Omental fat pad (tissue), 4 donors: ENCODE measurements at places on chromosomes 12 and 14.

DNA sequence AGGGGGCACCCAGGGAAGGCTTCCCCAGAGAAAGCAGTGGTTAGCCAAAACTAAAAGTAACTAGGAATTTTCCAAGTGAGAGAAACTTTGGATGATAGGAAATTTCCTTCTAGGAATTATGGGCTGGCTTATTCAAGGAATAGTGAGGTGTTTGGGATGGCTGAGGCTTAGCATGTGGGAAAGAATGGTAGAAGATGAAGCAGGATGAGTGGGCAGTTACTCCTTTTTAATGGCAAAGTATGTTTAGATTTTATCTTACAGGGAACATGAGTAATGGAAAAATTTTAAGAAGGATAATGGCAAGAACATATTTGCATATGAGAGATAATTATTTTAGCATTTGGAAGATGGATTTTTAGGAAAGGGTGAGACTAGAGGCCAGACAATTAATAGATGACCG, 197.6 kb downstream of the SLC38A4 start:
- DNase-seq: no peak

- no peak for DNase-seq
Observed at GRCh38 chr14:99125616-99126431, 146.2 kb downstream of the BCL11B start.

GRCh38 chr12:54262403-54262925, 17.5 kb downstream of the CBX5 start:
- no peak for DNase-seq

DNA sequence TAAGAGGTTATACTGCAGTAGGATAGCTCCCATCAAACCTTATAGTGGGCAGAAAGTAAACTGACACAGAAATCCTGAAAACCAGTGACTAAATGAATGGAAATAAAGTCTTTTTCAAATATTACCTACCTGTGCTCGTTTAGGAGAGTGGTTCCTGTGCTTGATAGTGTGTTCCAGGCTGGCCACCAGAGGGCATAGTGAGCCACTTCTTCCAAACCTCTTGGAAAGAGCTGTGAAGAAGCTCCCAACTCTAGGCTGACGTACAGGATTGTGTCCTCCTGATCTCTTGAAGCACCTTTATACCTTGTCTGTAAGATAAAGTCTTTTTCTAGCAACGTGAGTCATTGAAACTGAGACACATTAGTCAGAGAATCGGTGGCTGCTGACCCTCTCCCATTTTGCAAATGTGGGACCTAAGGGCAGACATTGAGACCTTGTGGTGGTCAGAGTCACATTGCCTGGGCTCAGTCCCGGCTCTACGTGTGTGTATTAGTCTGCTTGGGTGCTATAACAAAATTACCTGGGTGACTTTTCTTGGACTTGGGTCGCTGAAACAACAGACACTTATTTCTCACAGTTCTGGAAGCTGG, 17.6 kb downstream of the TDP1 start:
- DNase-seq: no peak

DNA sequence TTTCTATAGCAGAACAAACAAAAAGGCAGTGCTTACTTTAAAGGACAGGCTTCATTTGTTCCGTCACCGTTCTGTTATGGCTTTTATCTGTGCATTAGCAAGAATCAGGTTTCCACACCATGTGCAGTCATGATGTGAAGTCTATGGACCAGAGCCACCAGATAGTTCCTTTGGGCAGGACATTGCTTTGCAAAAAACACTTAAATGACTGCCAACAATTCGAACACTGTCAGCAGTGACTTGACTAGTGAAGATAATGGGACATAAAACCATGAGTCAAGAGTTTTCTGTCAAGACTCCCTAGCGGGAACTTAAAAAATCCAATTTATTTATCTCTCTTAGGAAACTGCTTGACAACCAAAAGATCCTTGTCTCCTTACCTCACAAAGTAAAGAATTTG, 80.3 kb downstream of the NKX2-1 start:
- DNase-seq: no peak

- DNase-seq: no peak
Observed at GRCh38 chr14:24411443-24412389, 12.9 kb downstream of the NYNRIN start.

DNA sequence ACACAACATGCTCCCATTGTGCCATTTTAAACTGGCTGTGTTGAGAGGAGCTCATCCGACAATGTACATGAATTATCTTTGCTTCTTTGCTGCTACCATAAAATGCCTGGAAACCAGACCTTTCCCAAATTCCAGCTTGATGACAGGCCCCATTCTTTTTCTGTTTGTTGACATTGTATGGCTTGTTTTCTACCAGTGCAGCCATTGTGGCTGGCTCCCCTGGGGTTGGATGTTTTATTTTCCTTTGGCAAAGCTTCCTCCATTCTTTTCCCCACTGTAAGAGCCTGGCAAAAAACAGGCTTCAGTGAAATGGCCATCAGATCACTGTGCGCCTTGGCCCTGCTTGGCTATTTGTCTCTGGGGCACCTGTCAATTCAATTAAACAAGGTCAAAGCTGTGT, 532.5 kb downstream of the VRK1 start:
- no peak for DNase-seq

GRCh38 chr12:93594766-93595311, 22.4 kb downstream of the SOCS2 start:
- DNase-seq: no peak

DNA sequence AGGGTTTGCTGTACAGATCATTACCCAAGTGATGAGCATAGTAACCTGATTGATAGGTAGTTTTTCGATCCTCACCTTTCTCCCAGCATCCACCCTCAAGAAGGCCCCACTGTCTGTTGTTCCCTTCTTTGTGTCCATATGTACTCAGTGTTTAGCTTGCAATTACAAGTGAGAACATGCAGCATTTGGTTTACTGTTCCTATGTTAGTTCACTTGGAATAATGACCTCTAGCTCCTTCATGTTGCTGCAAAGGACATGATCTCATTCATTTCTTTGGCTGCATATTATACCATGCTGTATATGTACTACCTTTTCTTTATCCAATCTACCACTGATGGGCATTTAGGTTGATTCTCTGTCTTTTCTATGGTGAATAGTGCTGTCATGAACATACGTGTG, 181.6 kb upstream of the FOXG1 start:
- no peak for DNase-seq

DNA sequence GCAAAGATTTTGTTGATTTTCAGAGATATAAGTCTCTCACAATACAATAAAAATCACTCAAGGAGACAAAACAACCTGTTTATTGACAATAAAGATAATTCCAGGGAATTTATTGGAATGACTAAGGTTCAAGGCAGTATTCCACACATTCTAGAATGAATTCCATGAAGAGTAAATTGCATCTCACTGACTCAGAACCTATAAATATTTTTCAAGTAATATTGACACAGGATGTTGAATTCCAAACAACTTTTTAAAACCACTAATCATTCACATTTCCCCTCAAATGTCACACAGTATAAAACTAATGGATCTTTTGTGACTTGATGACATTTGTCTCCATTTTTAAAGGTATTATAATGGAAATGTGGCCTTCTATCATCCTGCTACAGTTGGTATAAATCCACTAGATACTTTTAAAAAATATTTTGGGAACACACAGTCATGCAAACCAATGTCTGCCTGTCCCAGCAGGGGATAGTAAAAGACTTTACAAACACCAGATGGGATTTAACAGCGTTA, 42.1 kb upstream of the LGR5 start:
- no peak for DNase-seq

DNA sequence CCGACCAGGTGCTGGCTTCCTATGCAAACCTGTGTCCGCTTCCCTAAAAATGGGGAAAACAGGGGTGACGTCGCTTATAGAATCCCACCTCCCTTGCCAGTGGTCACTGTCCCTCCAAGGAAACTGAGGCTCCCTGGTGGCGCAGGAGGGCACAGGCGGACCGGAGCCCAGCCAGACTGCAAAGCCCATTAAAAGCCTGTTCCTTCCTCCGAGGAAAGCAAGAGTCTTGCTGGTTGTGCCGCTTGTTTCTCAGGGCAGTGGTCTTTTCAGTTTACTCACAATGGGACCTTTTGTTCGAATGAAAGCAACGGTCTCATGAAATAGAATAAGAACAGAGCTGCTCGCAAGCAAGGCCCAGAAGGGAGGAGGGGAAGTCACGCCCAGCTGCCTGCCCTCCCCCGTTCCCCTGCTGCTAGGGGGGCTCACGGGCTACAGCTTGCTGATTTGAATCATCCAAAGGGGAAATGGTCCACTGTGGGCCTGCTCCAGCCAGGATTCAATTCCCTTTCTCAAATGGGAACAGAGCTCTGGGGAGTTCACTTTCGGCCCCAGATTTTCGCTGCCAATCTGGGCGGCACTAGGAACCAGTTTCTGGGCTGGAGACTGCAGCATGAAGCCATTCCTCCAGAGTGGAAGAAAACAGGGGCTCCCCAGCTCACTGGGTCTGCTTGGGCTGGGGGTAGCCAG, 4.6 kb upstream of the SELPLG start:
- no peak for DNase-seq

DNA sequence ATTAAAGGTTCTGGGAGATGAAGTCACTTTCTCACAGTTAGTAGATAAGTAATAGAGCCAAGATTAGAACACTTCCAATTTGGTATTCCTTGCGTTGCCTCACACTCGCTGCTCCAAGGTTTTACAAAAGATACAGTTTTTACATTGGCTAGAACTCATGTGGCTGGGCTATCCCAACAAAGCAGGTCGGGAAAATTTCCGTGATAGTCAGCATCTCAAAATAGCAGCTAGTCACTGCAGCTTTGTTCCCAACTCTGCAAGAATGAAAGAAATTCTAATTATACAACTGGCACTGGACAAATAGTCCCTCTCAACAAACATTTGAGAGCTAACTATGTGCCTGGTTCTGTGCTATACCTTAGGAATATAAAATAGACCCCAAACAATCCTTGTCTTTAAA, 24.6 kb upstream of the PPP1R12A start:
- no peak for DNase-seq

GRCh38 chr14:92666251-92666650, 82.2 kb downstream of the LGMN start:
- DNase-seq: no peak

GRCh38 chr12:127886827-127887226, 380.1 kb upstream of the TMEM132C start:
- no peak for DNase-seq

- no peak for DNase-seq
Observed at GRCh38 chr14:38078393-38078792, 129.3 kb upstream of the SSTR1 start.

GRCh38 chr12:88628856-88629509, 48.7 kb upstream of the KITLG start:
- DNase-seq: no peak

- no peak for DNase-seq
Observed at GRCh38 chr14:102819176-102819628, 42.0 kb downstream of the TRAF3 start.

- DNase-seq: no peak
Observed at GRCh38 chr12:53924521-53925405, 13.9 kb upstream of the HOXC13 start.

- DNase-seq: no peak
Observed at GRCh38 chr12:101713059-101713682, 15.7 kb downstream of the CHPT1 start.

GRCh38 chr12:91185421-91185820, 2.8 kb upstream of the DCN start:
- no peak for DNase-seq

DNA sequence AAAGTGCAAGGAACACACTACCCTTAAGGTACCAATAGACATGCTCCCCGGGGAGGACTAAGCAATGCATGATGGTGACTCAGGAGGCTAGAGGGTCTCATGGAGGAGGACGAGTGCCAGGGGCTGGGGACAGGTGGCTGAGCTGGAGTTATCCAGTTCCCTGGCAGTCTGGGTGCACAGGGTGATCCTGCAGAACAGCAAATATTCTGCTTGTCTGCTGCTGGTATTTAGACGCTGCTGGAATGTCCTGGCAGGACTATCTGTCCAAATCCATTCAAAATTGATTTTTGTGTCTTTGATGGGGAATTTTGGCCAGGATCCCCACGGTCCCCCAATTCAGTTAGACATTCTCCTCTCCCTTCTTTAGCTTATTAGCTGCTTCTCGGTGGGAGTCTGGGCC, 138.7 kb downstream of the C12orf75 start:
- DNase-seq: no peak

DNA sequence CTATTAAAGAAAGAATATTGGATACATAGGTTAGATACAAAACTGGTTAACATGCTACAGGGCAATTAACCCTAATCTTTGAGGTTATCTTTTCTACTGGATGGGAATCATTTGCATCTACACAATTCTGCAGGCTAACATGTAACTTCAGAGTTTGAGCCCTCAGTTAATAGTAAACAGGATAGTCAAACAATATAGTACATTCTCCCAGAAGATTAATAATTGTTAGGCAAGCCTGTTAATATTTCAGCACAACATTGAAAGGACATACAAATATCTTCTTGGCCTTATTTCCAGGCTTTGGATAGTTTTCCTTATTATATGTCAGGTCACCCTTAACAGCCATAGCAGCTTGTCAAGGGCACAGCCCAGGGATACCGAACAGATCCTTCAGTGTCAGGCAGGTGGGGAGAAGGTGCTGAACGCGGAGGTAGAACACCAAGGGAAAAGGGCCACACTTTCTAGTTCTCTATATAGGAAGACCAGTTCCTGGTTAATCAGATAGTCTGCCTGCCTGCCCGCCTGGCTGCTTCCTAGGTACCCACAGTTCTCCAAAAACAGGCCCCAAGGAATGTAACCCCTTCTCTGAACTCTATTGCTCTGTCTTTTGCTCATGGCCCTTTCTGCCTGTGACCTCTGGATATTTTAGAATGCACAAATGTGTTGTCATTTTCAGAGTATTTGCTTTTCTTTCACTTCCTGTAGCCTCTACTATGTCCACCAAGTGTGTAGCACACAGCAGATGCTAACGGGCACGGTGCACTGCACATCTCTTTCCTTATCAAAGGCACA, 256.0 kb downstream of the PCNX1 start:
- no peak for DNase-seq

GRCh38 chr12:90360300-90360699, 594.7 kb downstream of the CCER1 start:
- no peak for DNase-seq

GRCh38 chr12:65561798-65562382, 262.4 kb upstream of the HMGA2 start:
- DNase-seq: no peak
